Activated T-helper 2 cell treated with anti-CD3 and anti-CD28 coated beads, Interferon-gamma antibody, Interleukin-2, Interleukin-4, amounts not matched to agents 10 μg/mL and 5 μg/mL and 100 μg/mL, durations not matched to agents 14 hours and 24 hours and 36 hours (primary cell): ENCODE measurements at places on chromosomes 6 and 20. TPM values are rescaled to one million over a fixed set of nuclear protein-coding genes. Genes with fewer than 3 reads are reported as not detected.

SLC22A2 gene
- not detected in 2 replicates for total RNA-seq

CHRNA4 gene
- not detected in 2 replicates for total RNA-seq

REPS1 gene
- total RNA-seq: 96.3 and 99.8 TPM in 2 replicates

- no peaks in the 10 kb centered on the region for H3K27me3 ChIP-seq
- no peaks in the 10 kb centered on the region for H3K4me1 ChIP-seq
- DNase-seq: no peak
- H3K36me3 ChIP-seq: no peaks in the 10 kb centered on the region
- no peak overlapping the region for H3K4me3 ChIP-seq
Observed at GRCh38 chr6:46909371-46909770, 12.4 kb downstream of the ADGRF5 start.

DNA sequence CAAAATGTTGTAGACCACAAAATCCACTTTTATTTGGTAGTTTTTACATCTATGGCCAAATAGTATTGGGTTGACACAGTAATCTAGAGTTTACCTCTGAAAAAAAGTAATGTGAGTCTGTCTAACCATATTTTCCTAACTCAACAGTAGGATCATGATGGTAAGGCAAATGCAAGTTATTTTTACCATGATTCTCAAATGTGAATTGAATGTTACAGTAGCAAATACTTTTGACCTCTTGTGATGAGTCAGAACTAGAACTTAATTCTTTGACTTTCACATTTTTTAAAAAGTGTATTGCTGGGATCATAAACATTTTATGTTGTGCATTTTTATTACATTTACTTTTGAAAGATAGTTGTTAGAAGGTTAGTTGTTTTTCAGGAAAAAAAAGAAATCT is 22.0 kb downstream of the RNF146 start:
- H3K27me3 ChIP-seq: no peaks in the 10 kb centered on the region
- no peak for DNase-seq
- H3K4me3 ChIP-seq: no peak overlapping the region
- H3K4me1 ChIP-seq: peaks cover 37% of the 10 kb centered on the region

GRCh38 chr20:44990957-44991356 is 24.6 kb downstream of the STK4 start:
- peaks cover 74% of the 10 kb centered on the region for H3K36me3 ChIP-seq
- peak overlapping the region; percentile 90 for H3K27ac ChIP-seq

DNA sequence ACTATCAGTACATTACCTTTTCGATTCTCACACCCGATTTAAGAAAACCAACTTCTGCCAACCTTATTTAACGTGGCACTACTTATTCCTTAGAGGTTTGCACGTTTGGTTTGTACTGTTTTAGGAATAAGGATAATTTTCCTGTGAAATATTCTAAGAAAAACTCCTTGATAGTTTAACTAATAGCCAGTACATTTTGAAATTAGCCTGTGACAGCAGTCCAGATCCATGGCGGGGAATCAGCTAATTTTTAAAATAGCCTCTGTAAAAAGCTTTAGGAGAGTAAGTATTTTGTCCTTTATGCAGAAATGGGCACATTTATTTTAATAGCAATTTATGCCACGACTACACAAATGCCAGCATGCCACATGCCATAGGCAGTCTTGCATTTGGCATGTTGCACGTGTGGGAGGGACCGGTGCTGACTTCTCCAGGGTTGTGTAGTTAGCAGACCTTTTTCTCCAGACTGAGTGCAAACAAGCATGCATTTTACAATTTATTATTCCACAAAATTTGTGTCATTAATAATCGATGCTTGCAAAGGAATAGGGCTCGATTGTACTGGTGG is 6.2 kb downstream of the FOXC1 start:
- peaks cover 61% of the 10 kb centered on the region for H3K27me3 ChIP-seq
- H3K4me1 ChIP-seq: peaks cover 7% of the 10 kb centered on the region
- no peak for DNase-seq
- no peak overlapping the region for H3K27ac ChIP-seq
- H3K4me3 ChIP-seq: no peak overlapping the region
- H3K36me3 ChIP-seq: no peaks in the 10 kb centered on the region

DNA sequence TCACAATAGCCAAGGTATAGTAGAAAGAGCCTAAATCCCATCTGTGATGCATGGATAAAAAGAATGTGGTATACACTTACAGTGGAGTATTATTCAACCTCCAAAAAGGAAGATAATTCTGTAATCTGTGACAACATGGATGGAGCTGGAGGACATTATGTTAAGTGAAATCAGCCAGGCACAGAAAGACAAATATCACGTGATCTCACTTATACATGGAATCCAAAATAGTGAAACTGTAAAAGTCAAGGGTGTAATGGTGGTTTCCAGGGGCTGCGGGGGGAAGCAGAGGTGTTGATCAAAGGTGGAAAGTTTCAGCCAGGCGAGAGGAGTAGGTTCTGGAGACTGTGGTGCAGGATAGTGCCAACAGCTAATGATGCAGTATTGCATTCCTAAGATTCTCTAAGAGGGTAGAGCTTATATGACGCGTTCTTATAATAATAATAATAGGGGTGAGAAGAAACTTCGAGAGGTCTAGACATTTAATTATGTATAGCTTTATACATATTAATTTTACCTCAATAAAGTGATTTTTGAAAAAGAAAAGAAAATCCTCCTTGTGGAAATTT is 246.1 kb downstream of the FOXA2 start:
- H3K4me3 ChIP-seq: no peak overlapping the region
- H3K4me1 ChIP-seq: peaks cover 2% of the 10 kb centered on the region
- no peaks in the 10 kb centered on the region for H3K36me3 ChIP-seq
- H3K27ac ChIP-seq: no peak overlapping the region
- DNase-seq: no peak

DNA sequence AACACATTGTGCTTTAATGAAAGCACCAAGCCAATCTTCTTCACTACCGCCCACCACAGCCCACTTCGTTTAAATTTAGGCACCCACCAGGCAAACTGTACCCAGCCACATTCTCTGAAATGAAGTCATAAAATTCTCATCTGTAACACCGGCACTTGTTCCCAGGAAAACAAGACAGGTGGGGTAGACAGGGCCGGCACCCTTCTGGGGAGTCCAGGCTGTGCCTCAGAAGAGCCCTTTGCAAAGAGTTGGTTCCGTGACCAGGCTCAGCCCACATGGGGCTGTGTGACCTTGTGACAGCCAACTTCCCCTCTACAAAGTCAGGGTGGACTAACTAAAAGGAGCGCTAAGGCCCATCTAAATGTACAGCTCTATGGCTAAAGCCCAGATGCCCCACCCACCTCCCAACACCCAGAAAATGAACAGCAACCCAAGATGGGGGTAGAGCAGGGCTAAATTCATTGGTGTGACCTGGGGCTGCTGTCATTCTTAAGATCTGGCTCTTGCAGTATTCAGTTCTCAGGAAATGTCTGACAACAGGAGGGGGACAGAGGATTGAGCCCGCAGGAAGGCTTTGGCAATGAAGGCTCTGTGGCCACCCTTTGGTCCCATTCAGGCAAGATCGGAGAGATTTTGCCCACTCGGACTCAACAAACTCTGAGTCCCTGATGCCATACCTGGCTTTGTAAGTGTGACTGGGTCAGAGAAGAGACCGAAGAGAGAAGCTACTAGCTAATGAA is 56.7 kb downstream of the TRERF1 start:
- H3K4me1 ChIP-seq: peaks cover 60% of the 10 kb centered on the region
- no peak overlapping the region for H3K27ac ChIP-seq
- no peak overlapping the region for H3K4me3 ChIP-seq
- no peak for DNase-seq
- no peaks in the 10 kb centered on the region for H3K27me3 ChIP-seq

DNA sequence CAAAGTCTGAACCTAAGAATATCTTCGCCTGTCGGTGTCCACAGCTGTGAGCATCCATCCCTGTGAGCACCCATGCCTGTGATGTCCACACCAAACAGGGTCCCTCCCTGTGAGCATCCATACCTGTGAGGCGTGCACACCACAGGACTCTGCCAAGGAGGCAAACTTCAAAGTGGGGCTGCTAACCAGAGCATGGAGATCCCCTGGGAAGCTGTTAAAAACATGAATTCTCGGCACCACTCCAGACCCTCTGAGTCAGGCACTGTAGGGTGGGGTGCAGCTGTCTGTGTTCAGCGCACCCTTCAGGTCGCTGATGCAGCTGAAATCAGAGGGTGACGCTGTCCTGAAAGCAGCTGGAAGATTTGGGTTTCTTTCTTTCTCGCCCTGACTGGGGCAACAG is 85.4 kb upstream of the NXT1 start:
- H3K36me3 ChIP-seq: no peaks in the 10 kb centered on the region
- DNase-seq: no peak
- no peak overlapping the region for H3K27ac ChIP-seq

- DNase-seq: no peak
- no peaks in the 10 kb centered on the region for H3K4me1 ChIP-seq
- no peaks in the 10 kb centered on the region for H3K27me3 ChIP-seq
- no peaks in the 10 kb centered on the region for H3K36me3 ChIP-seq
Observed at GRCh38 chr6:4564801-4565271, 211.4 kb upstream of the CDYL start.

DNA sequence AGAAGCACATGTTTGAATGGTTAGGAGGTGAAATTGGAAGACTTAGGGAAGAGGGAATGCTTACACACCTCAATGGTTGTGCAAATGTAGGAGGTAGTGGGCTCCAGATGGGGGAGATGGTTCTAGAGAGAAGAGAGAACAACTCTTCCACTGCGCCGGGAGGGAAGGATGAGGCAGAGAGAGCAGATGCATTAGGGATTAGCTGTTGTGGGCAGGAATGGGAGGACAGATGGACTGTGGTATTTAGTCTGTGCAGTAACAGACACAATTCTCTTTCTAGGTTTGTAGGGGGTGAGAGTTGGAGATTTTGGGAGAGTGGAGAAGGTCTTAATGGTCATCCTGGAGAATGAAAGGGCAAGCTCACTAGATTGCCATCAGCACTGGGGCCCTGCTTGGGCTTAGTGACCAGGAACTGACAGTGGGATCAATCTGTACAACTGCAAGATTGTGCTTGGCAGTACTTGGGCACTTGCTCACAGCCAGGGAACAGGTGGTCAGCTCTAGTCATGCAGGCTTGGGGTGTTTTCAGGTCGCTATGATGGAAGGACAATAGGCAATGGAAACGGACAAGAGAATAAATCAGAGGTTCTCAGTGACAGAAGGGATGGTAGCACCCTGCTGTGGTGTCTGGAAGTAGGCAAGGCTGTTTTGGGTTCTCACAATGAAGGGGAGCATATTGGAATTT is 182.0 kb upstream of the MYLIP start:
- H3K4me1 ChIP-seq: peaks cover 3% of the 10 kb centered on the region
- DNase-seq: no peak
- no peaks in the 10 kb centered on the region for H3K27me3 ChIP-seq
- H3K36me3 ChIP-seq: no peaks in the 10 kb centered on the region
- no peak overlapping the region for H3K27ac ChIP-seq

- H3K27ac ChIP-seq: no peak overlapping the region
- no peaks in the 10 kb centered on the region for H3K4me1 ChIP-seq
- no peaks in the 10 kb centered on the region for H3K36me3 ChIP-seq
- no peak for DNase-seq
- H3K27me3 ChIP-seq: peaks cover 3% of the 10 kb centered on the region
- no peak overlapping the region for H3K4me3 ChIP-seq
Observed at GRCh38 chr20:58573986-58574385, 58.8 kb upstream of the APCDD1L start.

- H3K27ac ChIP-seq: no peak overlapping the region
- peaks cover 40% of the 10 kb centered on the region for H3K4me1 ChIP-seq
- no peaks in the 10 kb centered on the region for H3K27me3 ChIP-seq
- no peak overlapping the region for H3K4me3 ChIP-seq
- DNase-seq: no peak
- H3K36me3 ChIP-seq: no peaks in the 10 kb centered on the region
Observed at GRCh38 chr20:49790077-49790798, 22.4 kb upstream of the SLC9A8 start.

GRCh38 chr6:20400456-20401204 is 1.0 kb upstream of the E2F3 start:
- DNase-seq: peak; percentile 36
- peaks cover 11% of the 10 kb centered on the region for H3K36me3 ChIP-seq
- no peaks in the 10 kb centered on the region for H3K27me3 ChIP-seq
- peak overlapping the region; percentile 97 for H3K4me3 ChIP-seq
- peaks cover 31% of the 10 kb centered on the region for H3K4me1 ChIP-seq
- peak overlapping the region; percentile 99 for H3K27ac ChIP-seq

DNA sequence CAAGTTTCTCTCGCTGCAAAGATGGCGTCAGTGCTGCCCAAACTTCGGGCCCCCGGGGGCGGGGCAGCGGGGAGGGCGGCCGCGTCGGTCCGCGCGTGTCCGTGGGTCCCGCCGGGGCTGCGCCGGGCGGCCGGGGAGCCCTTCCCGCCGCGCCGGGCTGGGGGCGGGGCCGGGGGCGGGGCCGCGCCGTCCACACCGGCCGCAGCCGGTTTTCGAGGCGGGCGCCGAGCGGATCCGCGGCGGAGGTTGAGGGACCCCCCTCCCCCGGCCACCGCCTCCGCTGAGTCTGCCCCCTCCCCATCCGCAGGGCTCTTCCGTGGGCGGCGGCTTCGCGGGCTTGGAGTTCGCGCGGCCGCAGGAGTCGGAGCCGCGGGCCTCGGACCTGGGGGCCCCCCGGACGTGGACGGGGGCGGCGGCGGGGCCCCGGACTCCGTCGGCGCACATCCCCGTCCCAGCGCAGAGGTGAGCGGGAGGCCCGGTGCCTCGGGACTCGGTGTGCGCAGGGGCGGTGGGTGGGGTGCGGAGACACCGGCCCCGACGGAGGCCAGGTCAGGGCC is 572 bp downstream of the SLC2A4RG start:
- no peak overlapping the region for H3K27ac ChIP-seq
- DNase-seq: peak; percentile 52
- peaks cover 12% of the 10 kb centered on the region for H3K4me1 ChIP-seq
- H3K36me3 ChIP-seq: peaks cover 22% of the 10 kb centered on the region
- H3K4me3 ChIP-seq: no peak overlapping the region

DNA sequence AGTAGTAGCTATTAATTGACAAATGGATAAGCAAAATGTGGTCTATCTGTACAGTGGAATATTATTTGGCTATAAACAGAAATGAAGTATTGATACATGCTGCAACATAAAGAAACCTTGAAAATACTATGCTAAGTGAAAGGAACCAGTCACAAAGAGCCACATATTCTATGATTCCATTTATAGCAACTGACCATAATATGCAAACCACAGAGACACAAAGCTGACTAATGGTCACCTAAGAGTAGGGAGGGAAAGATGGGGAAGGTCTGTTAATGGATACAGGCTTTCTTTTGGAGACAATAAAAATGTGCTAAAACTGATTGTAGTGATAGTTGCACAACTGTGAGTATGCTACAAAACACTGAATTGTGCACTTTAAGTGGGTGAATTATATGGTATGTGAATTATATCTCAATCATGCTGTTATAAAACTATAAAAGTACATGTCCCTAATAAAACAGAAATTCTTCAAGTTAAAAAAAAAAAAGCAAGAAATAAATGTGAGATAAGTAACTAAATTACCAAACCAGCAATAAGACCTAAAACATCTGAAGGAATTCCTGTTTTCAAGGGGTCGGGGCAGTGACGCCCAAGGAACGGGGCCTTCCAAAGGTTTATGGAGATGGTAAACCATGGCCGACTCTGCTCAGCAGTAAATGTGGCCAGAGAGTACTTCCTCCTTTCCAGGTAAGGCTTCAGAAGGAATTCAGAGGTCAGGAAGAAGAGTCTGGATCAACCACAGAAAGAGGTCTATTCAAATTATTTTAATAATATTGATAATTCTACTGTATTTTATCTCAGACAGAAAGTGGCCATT is 75.4 kb downstream of the ARHGAP18 start:
- peaks cover 6% of the 10 kb centered on the region for H3K4me1 ChIP-seq
- no peak overlapping the region for H3K4me3 ChIP-seq
- no peak for DNase-seq
- H3K27me3 ChIP-seq: no peaks in the 10 kb centered on the region
- H3K36me3 ChIP-seq: peaks cover 24% of the 10 kb centered on the region
- no peak overlapping the region for H3K27ac ChIP-seq
